Dermis lymphatic vessel endothelial cell (primary cell): ENCODE measurements at places on chromosomes 5 and 9. TPM values are rescaled to one million over a fixed set of nuclear protein-coding genes. Genes with fewer than 3 reads are reported as not detected.

Gene KCTD16
- under 0.01 and 0.09 TPM in 2 replicates for total RNA-seq

Gene NTNG2
- total RNA-seq = 0.60 and 1.2 TPM in 2 replicates

Gene SPATA31C1
- total RNA-seq = not detected in 2 replicates

Gene SUSD3
- total RNA-seq = not detected in 2 replicates

Gene IL5
- total RNA-seq = not detected in 2 replicates

Gene EGFL7
- 364 and 407 TPM in 2 replicates for total RNA-seq

Gene SHOC1
- total RNA-seq = not detected in 2 replicates

Gene OTP
- not detected in 2 replicates for total RNA-seq

Gene LIX1
- not detected in 2 replicates for total RNA-seq

Gene NEUROG1
- not detected in 2 replicates for total RNA-seq

Gene KIF20A
- 8.3 and 11.8 TPM in 2 replicates for total RNA-seq

Gene ADAMTS2
- 0.26 and 2.1 TPM in 2 replicates for total RNA-seq

Gene PCDHA9
- under 0.01 and 0.09 TPM in 2 replicates for total RNA-seq

Gene IL4
- total RNA-seq = not detected in 2 replicates

Gene RLN1
- total RNA-seq = not detected in 2 replicates

Gene DIMT1
- 56.4 and 57.0 TPM in 2 replicates for total RNA-seq

Gene CA9
- total RNA-seq = 0.09 TPM in 1 of 2 replicates, not detected in the other

Gene SEMA6A
- 31.0 and 46.4 TPM in 2 replicates for total RNA-seq

Gene PRR7
- total RNA-seq = 1.3 and 1.6 TPM in 2 replicates

Gene GPBP1
- 53.0 and 73.1 TPM in 2 replicates for total RNA-seq

Gene GABRA6
- not detected in 2 replicates for total RNA-seq

Gene CAMK2A
- not detected in 2 replicates for total RNA-seq

Gene FGF1
- total RNA-seq = 0.09 and 0.54 TPM in 2 replicates

Gene PAPPA
- 0.09 and 0.22 TPM in 2 replicates for total RNA-seq

Gene FAM221B
- not detected in 2 replicates for total RNA-seq

Gene KIF24
- 0.86 and 0.87 TPM in 2 replicates for total RNA-seq

Gene NUTM2G
- total RNA-seq = not detected in 2 replicates
